ENCODE measurements at places on chromosomes 7 and 10.

DNA sequence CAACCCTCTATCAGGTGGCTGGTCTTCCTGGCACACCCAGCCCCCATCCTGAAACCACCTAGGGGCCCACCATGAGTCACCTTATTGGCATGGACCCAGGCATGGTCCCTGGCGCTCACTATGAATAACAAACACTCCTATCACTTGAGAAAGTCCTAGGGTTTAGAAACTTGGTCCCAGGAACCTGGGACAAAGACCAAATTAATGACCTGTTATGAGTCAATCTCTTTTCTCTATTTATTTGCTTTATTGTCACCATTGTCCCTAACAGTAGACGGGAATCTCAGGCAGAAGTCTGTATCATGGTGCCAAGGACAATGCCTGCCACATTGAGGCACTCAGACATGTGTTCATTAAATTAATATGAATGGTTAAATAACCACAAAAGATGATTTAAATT is 599.6 kb upstream of the C7orf33 start:
- no peaks in the 10 kb centered on the region for H3K4me1 ChIP-seq
- H3K27me3 ChIP-seq = no peaks in the 10 kb centered on the region
- H3K4me3 ChIP-seq = no peak overlapping the region
- H3K27ac ChIP-seq = no peak overlapping the region
- DNase-seq = no peak
- no peaks in the 10 kb centered on the region for H3K36me3 ChIP-seq

DNA sequence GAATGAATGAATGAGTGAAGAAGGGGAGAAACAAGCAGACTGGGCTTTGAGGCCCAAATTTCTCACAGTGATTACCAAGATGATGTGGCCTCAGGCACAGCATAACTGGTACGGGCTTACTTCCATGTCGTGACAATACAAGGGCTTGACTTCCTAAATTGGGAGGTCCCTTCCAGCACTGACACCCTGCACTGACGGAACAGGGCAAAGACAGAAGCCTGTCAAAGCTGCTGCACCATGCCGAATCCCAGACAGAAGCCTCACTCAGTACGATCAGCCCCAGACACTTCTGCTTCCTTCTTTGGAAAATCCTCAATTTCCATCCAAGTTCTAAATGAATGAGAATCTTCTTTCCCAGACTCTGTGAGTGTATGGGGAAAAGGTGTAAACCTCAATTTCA is 51.9 kb downstream of the GNA12 start:
- DNase-seq = no peak
- H3K4me3 ChIP-seq = no peak overlapping the region
- peak overlapping the region; percentile 28 for H3K27ac ChIP-seq
- H3K36me3 ChIP-seq = no peaks in the 10 kb centered on the region

DNA sequence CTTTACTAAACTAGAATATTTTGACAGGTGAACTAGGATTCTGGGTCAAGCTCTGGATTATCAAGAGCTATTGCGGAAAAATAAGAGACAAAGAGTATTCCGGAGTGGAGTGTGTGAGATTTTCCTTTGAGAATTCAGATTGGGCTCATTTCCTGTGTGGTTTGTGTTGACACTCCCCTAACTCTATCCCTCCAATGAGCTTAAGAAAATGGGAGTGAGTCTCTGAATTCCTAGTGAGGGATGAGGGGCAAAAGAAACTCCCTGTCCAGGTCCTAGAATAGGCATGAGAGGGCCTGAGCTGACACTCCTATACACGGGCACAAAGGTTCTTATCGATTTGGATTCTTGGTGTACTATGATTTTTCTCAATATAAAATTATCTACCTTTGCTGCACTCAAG is 10.2 kb downstream of the KLF14 start:
- H3K4me3 ChIP-seq = no peak overlapping the region
- H3K4me1 ChIP-seq = no peaks in the 10 kb centered on the region
- no peak for DNase-seq
- no peaks in the 10 kb centered on the region for H3K27me3 ChIP-seq

- no peaks in the 10 kb centered on the region for H3K27me3 ChIP-seq
- H3K36me3 ChIP-seq = no peaks in the 10 kb centered on the region
- no peaks in the 10 kb centered on the region for H3K4me1 ChIP-seq
- H3K27ac ChIP-seq = no peak overlapping the region
- no peak for DNase-seq
Measured at GRCh38 chr7:19001854-19002253, 115.6 kb downstream of the TWIST1 start.

DNA sequence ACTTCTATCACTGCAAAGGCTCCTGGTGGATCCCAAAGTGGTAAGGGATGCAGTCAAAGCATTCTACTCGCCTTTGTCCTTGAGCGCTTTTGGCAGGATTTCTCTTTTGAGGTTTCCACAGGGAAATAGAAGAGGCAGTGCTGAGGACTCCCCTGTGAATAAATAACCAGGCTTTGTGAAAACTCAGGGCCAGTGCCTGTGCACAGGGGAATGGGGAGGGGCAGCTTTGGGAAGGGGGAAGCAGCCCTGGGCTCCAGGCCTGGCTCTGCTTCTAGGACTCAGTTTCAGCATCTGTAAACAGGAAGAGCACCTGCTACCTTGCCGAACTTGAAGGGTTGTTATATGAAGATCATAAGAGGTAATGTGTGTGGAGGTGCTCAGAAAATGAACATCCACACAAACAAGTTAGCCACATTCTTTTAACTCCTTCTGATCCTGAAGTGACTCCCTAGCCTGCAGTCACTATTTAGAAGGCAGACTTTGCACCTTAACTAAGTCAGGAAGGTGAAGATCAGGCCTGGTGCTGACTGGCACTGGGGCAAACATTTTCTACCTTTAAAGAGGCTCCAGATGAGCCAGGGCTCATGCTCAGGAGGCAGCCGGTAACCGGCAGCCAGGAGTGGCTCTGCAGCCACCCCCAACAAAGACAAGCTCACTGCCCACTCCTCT is 22.5 kb upstream of the MMP21 start:
- H3K4me1 ChIP-seq = no peaks in the 10 kb centered on the region
- H3K27me3 ChIP-seq = no peaks in the 10 kb centered on the region
- no peak overlapping the region for H3K4me3 ChIP-seq
- H3K27ac ChIP-seq = no peak overlapping the region

- no peaks in the 10 kb centered on the region for H3K36me3 ChIP-seq
- no peak overlapping the region for H3K27ac ChIP-seq
- no peaks in the 10 kb centered on the region for H3K4me1 ChIP-seq
- peaks cover 13% of the 10 kb centered on the region for H3K27me3 ChIP-seq
- DNase-seq = no peak
Measured at GRCh38 chr7:142968229-142968628, 6.1 kb upstream of the KEL start.

DNA sequence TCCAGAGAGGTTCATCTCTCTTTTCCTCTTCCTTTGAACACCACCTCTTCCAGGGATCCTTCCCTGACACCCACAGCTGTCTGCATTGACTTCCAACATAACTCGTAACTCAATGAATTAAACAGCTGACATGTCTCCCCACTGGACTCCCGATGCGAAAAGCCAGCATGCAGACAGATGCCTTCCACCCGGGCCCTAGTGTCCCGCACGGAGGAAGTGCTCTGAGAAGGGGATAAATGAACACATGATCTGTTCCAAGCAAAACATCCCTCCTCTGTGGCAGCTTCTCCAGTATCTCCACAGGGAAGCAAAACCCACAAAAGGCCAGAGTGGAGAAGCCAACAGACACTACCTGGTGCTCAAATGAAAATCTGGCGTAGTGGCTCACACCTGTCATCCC is 28.3 kb downstream of the OGDHL start:
- no peaks in the 10 kb centered on the region for H3K4me1 ChIP-seq
- H3K4me3 ChIP-seq = no peak overlapping the region
- no peaks in the 10 kb centered on the region for H3K27me3 ChIP-seq
- H3K36me3 ChIP-seq = no peaks in the 10 kb centered on the region
- no peak for DNase-seq

DNA sequence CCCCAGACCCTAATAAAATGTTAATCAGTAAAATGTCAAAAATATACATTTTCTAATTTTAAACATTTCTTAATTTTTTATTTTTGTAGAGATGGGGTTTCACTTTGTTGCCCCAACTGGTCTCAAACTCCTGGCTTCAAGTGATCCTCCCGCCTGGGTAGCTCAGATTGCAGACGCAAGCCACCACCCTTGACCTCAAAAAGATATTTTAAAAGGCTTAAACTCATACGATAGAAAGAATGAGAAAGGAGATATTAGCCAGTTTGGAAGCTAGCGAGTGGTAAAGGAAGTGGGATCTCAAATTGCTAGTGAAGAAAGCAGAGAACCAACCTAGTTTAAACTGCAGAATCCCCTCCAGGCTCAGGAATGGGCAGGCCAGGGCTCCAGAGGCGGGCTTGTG is 4.5 kb downstream of the WIPI2 start:
- H3K4me3 ChIP-seq = no peak overlapping the region
- no peaks in the 10 kb centered on the region for H3K36me3 ChIP-seq
- no peak overlapping the region for H3K27ac ChIP-seq

DNA sequence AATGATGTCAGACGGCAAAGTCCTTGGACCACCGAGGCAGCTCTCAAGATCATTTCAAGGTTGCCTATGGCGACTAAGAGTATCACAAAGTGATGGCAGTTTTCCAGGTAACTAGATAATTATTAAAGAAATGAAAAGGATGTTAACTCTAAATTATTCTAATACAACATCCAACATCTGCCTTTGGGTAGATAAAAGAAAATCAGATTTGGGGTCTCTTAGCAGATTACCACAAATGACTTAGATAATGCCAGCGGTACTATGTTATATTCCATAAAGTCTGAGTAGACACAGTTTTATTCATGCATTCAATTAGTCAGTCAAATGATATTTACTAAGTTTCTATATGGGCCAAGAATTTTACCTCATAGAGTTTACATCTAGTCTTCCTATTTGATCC is 441.3 kb downstream of the NEBL start:
- no peak overlapping the region for H3K4me3 ChIP-seq
- H3K27ac ChIP-seq = no peak overlapping the region
- no peaks in the 10 kb centered on the region for H3K36me3 ChIP-seq
- H3K27me3 ChIP-seq = no peaks in the 10 kb centered on the region

DNA sequence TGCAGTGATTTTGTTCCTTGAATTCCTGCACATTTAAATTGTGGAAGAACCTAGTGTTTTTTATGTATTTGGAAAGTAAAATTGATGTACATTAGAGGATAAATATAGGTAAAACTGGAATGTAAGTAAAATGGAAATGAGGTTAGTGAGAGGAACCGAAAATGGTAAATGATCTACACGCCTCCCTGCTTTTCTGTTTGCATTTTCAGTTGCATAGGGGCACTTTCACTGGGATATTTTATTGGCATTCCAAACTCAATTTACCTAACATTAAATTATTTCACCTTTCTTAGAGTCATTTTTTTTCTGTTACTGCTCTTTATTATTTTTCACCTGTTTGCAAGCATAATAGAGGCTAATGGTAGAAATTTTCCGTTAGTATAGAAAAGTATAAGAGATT is 8.0 kb downstream of the CDK13 start:
- no peak for DNase-seq
- no peaks in the 10 kb centered on the region for H3K36me3 ChIP-seq
- H3K4me1 ChIP-seq = peaks cover 56% of the 10 kb centered on the region
- no peak overlapping the region for H3K27ac ChIP-seq

DNA sequence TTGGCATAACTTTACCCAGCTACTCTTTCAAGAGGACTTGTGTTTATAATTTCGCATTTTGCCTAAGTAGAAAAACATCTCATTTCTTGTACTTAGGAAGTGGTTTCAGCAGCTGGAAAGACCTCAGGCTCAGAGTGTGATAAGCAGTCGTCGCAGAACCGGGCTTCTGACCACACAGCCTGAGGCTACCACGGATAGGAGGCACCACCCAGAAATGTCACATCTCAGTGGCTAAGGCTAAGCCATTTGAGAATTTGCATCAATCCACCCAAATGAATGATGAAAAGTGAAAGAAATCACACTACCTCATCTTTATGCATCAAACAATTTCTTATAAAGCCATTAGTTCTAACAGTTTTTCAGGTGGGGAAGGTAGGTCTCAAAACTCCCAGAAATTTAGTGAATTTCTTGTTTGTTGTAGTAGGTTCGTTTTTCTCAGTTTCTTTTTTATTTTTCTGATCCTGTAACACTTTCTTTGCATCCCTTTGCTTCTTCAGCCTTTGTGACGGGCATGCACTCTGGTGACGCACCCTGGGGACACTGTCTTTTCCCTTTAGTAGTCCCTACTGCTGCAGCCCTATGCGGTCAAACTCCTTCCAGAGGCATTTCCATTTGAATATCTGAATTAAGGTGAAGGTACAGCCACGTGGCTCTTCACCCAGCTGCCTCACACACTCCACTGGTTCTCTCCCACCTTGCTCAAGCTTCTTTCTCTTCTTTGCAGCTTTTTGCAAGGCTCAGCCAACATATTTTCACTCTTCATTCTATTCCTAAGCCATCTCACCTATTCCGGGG is 68.5 kb downstream of the MAP3K8 start:
- H3K4me3 ChIP-seq = no peak overlapping the region
- DNase-seq = no peak
- peak overlapping the region; percentile 16 for H3K27ac ChIP-seq
- peaks cover 59% of the 10 kb centered on the region for H3K4me1 ChIP-seq
- no peaks in the 10 kb centered on the region for H3K36me3 ChIP-seq

- no peaks in the 10 kb centered on the region for H3K27me3 ChIP-seq
- no peaks in the 10 kb centered on the region for H3K4me1 ChIP-seq
- H3K27ac ChIP-seq = no peak overlapping the region
- no peak for DNase-seq
- H3K4me3 ChIP-seq = no peak overlapping the region
Measured at GRCh38 chr10:16902606-16903005, 85.4 kb upstream of the RSU1 start.

DNA sequence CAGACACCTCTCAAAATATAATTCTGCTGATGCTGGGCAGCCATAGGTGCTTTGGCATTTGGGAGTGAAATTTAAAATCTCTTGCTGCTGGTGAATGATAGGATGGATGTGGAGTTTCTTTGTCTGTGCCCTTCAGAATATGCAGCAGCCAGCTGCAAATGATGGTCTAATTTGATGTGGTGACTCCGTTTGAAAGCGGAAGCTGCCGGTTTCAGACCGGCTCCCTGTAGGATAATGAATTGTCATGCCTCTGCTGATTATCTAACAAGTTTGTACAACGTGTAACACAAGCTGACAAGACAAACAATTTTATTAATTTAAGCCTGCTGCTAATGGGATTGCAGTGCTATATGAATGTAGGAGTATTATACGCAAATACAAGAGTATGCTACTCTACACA is 103.5 kb downstream of the SND1 start:
- DNase-seq = no peak
- peaks cover 11% of the 10 kb centered on the region for H3K4me1 ChIP-seq
- no peak overlapping the region for H3K4me3 ChIP-seq

GRCh38 chr10:72089618-72090017 is 1.3 kb upstream of the SPOCK2 start:
- no peak for DNase-seq
- H3K27me3 ChIP-seq = peaks cover 43% of the 10 kb centered on the region
- H3K4me1 ChIP-seq = peaks cover 30% of the 10 kb centered on the region
- no peak overlapping the region for H3K27ac ChIP-seq
- peaks cover 6% of the 10 kb centered on the region for H3K36me3 ChIP-seq
- H3K4me3 ChIP-seq = no peak overlapping the region

- no peak overlapping the region for H3K4me3 ChIP-seq
- no peak for DNase-seq
- H3K27me3 ChIP-seq = peaks cover 7% of the 10 kb centered on the region
- H3K36me3 ChIP-seq = no peaks in the 10 kb centered on the region
- H3K4me1 ChIP-seq = no peaks in the 10 kb centered on the region
Measured at GRCh38 chr10:69750011-69750373, 51.7 kb upstream of the COL13A1 start.

- H3K27me3 ChIP-seq = no peaks in the 10 kb centered on the region
- H3K27ac ChIP-seq = peak overlapping the region; percentile 80
- H3K4me3 ChIP-seq = peak overlapping the region; percentile 53
Measured at GRCh38 chr7:149496642-149497391, 792 bp downstream of the ZNF746 start.

- DNase-seq = no peak
- no peak overlapping the region for H3K27ac ChIP-seq
- no peaks in the 10 kb centered on the region for H3K4me1 ChIP-seq
- H3K36me3 ChIP-seq = no peaks in the 10 kb centered on the region
- H3K4me3 ChIP-seq = no peak overlapping the region
- no peaks in the 10 kb centered on the region for H3K27me3 ChIP-seq
Measured at GRCh38 chr7:140870003-140870402, 54.7 kb downstream of the BRAF start.
